Upper lobe of left lung (tissue), 6 donors: ENCODE measurements at places on chromosomes 4 and X. TPM values are rescaled to one million over a fixed set of nuclear protein-coding genes. Genes with fewer than 3 reads are reported as not detected.

GRCh38 chr4:26826721-26827120 is 33.9 kb upstream of the STIM2 start:
- no peaks in the 10 kb centered on the region for H3K36me3 ChIP-seq
- no peaks in the 10 kb centered on the region for H3K27me3 ChIP-seq
- no peak overlapping the region for H3K4me3 ChIP-seq
- no peak for DNase-seq

The KCND1 gene
- 1.9 TPM for total RNA-seq

The NDST4 gene
- not detected for total RNA-seq

The PPP1R2C gene
- not detected for total RNA-seq

The MAGEA6 gene
- not detected for total RNA-seq

DNA sequence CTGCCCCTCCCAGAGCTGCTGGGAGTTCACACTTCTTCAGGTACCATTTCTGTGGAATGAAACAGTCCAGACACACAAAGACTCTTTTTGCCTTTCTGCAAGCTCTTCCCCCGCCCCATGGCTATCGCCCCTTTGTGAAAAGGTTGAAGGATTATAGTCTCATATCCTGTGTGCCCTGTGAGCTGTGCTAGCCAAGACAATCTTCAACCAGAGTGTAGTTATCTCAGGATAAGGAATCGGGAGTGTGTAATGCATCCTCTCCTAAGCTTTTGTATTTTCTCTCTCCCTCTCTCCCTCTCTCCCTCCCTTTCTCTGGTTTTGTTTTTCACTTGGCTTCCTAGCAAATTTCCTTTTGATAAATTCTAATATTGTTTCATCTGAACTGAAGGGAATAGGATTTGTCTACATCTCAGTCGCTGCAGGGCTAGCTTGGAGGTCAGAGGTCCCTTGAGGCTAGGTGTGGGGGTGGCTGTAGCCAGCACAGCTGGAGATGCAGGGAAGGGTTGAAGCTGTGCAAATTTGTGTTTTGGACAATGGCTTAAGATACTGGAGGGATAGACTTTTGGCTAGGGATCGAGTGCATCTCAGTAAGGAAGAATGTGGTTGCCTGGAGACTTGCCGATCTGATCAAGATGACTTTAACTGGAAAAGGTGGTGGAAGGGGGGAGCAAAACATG is 74.6 kb upstream of the NALF2 start:
- H3K4me3 ChIP-seq = no peak overlapping the region
- H3K27me3 ChIP-seq = no peaks in the 10 kb centered on the region
- no peak for DNase-seq
- no peak overlapping the region for H3K27ac ChIP-seq

DNA sequence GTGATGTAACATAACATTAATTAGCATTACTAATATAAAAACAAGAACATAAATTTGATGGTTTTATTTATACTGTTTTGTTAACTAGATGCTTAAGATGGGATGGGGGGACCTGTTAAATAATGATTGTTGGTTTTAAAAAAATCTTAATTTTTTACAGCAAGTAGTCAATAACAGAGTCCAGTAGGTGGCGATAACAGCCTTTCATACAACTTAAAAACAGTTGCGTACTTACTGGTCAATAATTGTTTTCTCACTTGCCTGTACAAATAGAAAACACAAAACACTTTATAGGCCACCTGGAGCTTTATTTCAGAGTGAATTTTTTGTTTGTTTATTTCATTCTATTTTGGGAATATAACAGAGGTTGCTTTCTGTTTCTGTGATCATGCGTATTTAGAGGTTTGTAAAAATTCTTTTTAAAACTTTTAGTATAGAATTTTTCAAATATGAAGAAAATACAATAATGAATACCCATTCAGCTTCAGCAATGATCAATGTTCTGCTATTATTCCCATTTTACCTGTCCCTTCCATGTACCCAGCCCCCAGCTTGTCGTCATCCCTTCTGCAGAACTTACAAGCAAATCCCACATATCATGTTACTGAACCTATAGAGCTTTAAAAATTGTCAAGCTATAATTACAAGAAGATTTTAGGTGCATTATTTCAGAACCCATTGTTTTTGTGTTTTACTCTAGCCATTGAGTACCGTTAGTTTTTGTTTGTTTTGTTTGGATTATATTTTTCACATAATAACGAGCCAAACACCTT is 97.1 kb downstream of the MRPL1 start:
- H3K27me3 ChIP-seq = no peaks in the 10 kb centered on the region
- H3K36me3 ChIP-seq = no peaks in the 10 kb centered on the region
- H3K27ac ChIP-seq = no peak overlapping the region
- DNase-seq = no peak
- H3K4me1 ChIP-seq = no peaks in the 10 kb centered on the region

DNA sequence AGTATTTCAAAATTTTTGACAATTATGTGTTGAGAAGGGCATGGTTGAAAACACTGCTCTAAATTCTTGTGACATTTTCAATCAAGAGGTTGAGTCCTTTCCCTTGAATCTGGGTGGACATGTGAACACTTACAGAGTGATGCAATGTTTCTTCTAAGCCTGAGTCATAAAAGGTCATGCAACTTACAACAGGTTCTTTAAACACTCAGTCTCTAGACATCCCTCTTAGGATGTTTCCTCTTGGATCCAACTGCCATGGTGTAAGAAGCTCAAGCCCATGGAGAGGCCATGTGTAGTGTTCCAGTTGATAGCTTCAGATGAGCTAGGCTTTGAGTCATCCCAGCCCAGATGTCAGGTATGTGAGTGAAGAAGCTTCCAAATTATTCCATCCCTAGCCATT is 232.2 kb upstream of the MAOA start:
- DNase-seq = no peak
- no peak overlapping the region for H3K4me3 ChIP-seq
- H3K36me3 ChIP-seq = no peaks in the 10 kb centered on the region
- H3K27ac ChIP-seq = no peak overlapping the region

The PHOX2B gene
- total RNA-seq = not detected

DNA sequence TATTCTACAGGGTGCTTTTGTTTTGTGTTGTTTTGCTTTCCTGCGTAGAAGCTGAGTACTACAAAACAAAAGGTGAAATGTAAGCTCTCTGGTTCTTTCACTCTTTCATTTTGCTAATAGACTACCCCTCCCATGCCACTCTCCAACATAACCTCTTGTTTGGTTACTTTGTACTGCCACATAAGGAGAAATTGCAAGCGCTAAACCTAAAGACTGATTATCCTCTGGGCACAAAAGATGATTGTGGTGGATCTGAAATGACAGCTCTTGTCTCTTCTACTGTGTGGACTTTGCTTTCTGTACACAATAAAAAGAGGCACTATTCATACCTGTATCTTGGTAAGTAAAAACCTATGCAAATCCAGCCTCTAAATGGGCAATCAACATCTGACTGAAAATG is 5.3 kb downstream of the MBNL3 start:
- H3K4me3 ChIP-seq = no peak overlapping the region
- H3K27ac ChIP-seq = no peak overlapping the region
- H3K4me1 ChIP-seq = peaks cover 9% of the 10 kb centered on the region
- H3K36me3 ChIP-seq = no peaks in the 10 kb centered on the region

The ZNF630 gene
- 3.3 TPM for total RNA-seq

GRCh38 chrX:153632595-153632946 is 14.4 kb upstream of the DUSP9 start:
- no peaks in the 10 kb centered on the region for H3K4me1 ChIP-seq
- H3K36me3 ChIP-seq = no peaks in the 10 kb centered on the region
- no peak for DNase-seq
- H3K4me3 ChIP-seq = no peak overlapping the region
- no peak overlapping the region for H3K27ac ChIP-seq

GRCh38 chr4:18691431-18692200 is 670.1 kb upstream of the LCORL start:
- H3K36me3 ChIP-seq = no peaks in the 10 kb centered on the region
- H3K4me1 ChIP-seq = peaks cover 5% of the 10 kb centered on the region
- no peak overlapping the region for H3K27ac ChIP-seq

DNA sequence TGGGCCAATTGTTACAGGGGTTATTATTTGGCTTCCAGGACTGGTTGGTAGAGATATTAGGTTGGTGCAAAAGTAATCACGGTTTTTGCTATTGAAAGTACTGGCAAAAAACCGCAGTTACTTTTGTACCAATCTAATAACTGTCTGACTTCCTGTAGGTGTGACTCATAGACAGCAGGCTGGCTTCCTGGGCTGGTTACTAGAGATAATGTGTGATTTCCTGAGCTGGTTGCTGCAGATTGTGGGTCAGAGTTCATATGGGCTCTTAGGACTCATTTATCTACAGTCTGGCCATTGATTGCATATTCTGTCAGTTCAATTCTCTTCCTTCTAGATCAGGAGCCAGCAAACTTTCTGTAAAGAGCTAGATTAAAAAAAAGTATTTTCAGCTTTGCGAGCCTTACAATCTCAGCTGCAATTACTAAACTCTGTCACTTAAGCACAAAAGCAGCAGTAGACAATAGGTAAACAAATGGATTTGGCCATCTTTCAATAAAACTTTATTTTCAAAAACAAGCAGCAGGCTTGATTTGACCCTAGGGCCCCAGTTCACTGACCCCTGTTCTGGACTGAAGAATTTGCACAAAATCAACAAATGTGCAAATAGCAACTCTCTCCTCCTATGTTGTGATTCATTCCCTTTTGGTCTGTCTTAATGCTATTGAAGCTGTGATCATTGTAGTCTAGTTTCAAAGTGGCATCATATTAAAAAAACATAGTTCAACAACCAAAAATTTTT is 50.8 kb upstream of the BOD1L1 start:
- no peaks in the 10 kb centered on the region for H3K27me3 ChIP-seq
- no peak overlapping the region for H3K4me3 ChIP-seq
- H3K27ac ChIP-seq = no peak overlapping the region
- no peaks in the 10 kb centered on the region for H3K36me3 ChIP-seq
- no peak for DNase-seq
